ENCODE measurements at places on chromosomes 3 and 15.

- no peak for DNase-seq
These were observed 41.4 kb upstream of the CCDC80 start for GRCh38 chr3:112682361-112682760.

GRCh38 chr3:42403737-42404136 is 6.7 kb downstream of the LYZL4 start:
- no peak for DNase-seq

DNA sequence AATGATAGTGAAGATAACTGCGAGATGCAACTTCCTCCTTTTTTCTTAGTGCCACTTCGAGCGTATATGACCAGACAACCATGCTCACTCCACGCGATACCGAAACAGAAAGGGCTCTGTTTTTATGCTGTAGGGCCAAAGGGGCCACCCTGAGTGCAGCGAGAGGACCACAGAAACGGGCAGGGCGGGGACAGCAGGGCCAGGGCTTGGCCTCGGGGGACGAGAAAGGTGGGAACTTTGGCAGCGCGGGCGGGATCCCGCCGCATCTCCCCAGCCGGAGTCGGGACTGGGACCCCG is 483 bp downstream of the VPS13C start:
- DNase-seq = peak; percentile 72

GRCh38 chr3:90128391-90128790 is 1021.0 kb downstream of the EPHA3 start:
- DNase-seq = no peak

DNA sequence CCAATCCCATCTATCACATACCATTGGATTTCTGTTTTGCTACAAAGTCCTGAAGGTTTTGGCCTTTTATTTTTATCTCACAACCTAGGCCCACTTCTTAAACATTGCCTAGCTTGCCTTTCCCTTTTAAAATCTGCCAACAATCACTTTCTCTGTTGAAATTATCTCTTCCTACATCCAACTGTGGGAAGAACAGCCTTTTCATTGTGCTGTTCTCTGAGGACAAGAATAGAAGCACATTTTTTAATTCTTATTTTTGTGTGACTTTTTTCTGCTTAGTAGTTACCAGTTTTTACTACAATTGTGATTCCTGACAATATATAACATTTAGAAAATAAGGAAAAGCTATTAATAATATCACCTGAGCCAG is 159.2 kb downstream of the CNTN6 start:
- DNase-seq = no peak

GRCh38 chr3:73746623-73747022 is 121.9 kb upstream of the PDZRN3 start:
- no peak for DNase-seq

- DNase-seq = no peak
These were observed 230.0 kb downstream of the BCHE start for GRCh38 chr3:165607221-165607620.

- peak; percentile 12 for DNase-seq
These were observed 8.0 kb downstream of the CHD2 start for GRCh38 chr15:92907896-92908712.

GRCh38 chr3:160874736-160875135 is 118.7 kb downstream of the PPM1L start:
- no peak for DNase-seq

DNA sequence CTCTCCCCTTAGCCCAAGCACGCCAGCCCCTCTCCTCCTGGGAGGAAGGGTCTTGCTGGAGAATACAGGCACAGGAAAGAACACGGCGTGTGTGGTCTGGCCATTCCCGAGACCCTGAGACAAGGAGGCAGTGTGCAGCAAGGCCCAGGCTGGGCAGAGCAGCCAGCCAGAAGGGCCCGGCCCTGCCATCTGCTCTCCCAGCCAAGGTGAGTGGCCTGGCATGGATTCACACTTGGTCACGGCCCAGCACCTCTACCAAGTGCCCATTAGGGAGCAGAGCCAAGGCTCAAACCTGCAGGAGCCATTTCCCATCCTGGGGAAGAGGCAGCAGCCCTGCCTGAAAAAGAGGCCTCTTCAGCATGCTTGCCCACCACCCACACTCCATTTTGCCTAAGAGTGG is 28.6 kb downstream of the MEGF11 start:
- peak; percentile 54 for DNase-seq

DNA sequence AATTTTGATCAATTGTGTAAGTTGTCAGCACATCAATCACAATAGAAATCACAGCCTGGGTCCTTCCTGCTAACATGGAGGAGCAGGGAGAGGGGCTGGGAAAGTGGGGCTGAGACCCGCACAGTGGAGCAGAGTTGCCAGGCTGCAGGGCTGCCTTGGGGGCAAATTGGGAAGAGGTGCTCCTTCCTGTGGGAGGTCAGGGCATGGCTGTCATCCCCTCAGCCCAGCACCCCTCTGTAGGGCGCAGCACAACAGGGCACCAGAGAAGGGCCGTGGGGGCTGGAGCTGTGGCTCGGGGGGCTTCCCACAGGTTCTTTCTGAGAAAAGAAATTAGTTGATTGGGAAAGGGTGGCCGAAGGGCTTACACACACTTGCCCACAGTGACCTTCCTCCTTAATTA is 126.3 kb downstream of the NSMCE3 start:
- no peak for DNase-seq

DNA sequence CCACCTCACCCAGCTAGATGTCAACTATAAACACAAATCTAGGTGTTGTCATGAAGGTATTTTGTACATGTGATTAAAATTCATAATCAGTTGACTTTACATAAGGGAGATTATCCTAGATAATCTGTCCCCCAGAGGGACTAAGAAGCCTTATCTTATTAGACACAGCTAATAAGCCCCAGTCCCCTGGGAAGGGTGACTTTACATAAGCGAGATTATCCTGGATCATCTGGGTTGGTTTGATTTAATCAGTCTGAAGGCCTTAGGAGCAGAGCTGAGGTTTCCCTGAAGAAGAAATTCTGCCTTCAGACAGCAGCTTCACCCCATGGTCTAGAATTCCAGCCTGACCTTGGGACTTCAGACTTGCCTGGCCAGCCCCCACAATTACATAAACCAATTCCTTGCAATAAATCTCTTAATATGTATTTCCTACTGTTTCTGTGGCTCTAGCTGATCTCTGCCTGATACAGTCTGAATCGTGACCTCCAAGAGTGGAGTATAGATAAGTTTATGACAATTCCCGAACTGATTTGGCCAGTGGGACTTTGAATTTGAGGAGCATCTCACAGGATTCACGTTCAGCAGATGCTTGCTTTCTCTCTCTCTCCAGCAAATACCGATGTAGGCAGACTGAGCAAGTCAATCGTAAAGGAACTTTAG is 66.5 kb downstream of the MRPL46 start:
- DNase-seq = no peak
